ENCODE measurements at places on chromosomes 11 and 22. TPM values are rescaled to one million over a fixed set of nuclear protein-coding genes. Genes with fewer than 3 reads are reported as not detected.

Gene CYTH4
- total RNA-seq, result 44.9 TPM

DNA sequence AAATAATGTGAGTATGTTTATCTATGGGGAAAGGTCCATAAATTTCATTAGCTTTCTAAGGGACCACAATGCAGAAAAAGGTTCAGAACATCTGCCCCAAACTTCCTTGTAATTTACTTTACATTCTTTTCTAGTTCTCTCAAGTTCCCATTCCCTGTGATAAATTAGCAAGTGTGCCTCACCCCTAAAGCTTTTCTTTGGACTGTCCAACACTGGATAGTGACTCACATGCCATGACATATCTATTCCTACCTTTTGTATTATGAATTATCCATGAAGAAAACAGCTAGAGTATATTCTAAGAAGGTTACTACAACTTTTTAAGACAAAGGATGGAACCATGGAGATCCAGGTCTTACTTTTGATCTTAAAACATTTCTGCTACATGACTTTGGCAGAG, 1.6 kb downstream of the OR51F1 start:
- H3K27me3 ChIP-seq, result peaks cover 2% of the 10 kb centered on the region
- H3K27ac ChIP-seq, result no peak overlapping the region
- no peaks in the 10 kb centered on the region for H3K4me1 ChIP-seq
- DNase-seq, result no peak
- no peak overlapping the region for H3K4me3 ChIP-seq
- no peaks in the 10 kb centered on the region for H3K36me3 ChIP-seq

GRCh38 chr22:42969348-42969975, 45.5 kb downstream of the PACSIN2 start:
- H3K27ac ChIP-seq, result no peak overlapping the region
- H3K4me3 ChIP-seq, result no peak overlapping the region
- H3K27me3 ChIP-seq, result no peaks in the 10 kb centered on the region
- DNase-seq, result no peak

DNA sequence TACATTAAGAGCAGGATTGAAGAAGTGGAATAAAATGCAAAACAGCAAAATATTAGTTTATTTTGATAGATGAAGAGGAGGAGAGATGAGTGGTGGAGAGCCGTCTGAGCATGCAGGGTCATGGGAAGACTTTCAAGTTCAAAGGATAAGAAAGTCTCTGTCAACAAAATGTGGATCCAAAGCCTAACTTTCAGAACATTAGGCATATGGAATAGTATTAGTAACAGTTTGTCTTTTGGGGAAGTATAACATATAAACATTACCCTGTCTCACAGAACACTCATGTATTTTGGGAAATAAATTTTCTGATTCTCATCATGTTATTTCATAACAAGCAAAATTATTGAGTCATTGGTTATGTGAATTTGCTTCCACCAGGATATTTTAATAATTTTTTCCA, 104.3 kb upstream of the CEP126 start:
- H3K36me3 ChIP-seq, result no peaks in the 10 kb centered on the region
- H3K4me3 ChIP-seq, result no peak overlapping the region
- DNase-seq, result no peak
- H3K27ac ChIP-seq, result no peak overlapping the region

Gene IGSF9B
- 91.8 TPM for total RNA-seq

DNA sequence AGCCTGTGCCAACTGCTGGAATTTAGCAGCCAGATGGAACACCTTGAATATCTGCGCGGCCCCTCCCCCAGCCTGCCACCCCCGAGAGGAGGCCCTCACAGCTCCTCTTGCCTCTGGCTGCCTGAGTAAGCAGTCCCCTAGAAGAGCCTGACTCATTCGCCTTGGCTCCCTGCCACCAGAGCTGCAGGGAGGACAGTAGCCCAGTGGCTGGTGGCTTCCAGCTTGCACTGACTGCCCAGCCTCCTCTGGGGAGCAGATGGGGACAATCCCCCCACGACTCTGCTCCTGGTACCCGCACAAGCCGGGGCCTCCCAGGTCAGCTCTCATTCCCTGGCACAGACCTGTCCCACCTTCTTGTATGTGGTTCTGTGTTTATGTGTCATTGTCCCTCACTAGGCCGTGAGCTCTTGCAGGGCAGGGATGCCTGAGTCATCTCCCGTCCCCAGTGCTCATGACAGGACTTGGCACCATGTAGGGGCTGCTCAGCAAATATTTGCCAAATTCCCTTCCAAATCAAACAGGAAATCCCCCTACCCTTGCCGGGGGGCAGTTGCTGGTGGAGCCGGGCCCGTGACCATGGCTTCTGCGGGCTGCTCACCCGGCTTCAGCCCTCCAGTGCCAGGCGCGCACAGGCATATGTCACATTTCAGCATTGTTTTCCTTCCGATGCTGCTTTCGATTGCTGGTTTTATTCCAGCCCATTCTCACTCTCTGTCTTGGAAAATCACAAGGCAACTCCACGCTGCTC, 43.6 kb downstream of the CACNG2 start:
- H3K4me1 ChIP-seq, result no peaks in the 10 kb centered on the region
- no peak overlapping the region for H3K4me3 ChIP-seq
- H3K27ac ChIP-seq, result peak overlapping the region; percentile 17
- H3K27me3 ChIP-seq, result peaks cover 16% of the 10 kb centered on the region
- H3K36me3 ChIP-seq, result no peaks in the 10 kb centered on the region
- no peak for DNase-seq

Gene GGTLC3
- total RNA-seq, result not detected

Gene SLC5A12
- total RNA-seq, result not detected

DNA sequence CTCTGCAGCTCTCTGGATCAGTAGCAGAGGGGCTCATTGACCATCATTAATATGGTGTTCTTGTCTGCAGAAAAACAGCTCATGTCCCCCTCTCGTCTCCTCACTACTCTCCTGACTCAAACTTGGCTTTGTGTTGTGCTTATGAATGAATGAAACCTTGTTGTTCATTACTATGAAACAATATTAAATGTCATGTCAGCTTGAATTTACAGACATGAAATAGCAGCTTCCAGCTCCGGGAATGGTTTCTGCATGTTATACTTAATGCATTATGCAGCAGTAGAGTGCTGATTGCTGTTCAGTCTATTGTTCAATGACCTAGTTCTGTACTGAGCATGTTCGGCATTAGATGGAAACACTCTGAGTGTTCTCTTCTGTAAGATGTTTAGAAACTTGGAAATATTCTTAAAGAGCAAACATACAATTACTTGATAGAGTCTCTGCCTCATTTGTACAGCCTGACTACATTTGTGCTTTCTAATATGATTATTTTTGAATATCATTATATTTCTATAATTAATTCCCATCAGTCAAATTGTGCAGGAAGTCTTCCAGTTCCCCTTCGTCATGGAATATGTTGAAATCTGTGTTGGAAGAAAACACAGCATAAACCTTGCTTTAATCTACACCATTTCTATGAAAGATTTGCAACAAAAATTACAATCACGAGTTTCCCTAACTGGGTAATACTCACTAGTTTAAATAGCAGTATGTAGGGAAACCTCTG, 340.4 kb downstream of the SOX6 start:
- no peaks in the 10 kb centered on the region for H3K27me3 ChIP-seq
- no peak for DNase-seq
- H3K4me1 ChIP-seq, result no peaks in the 10 kb centered on the region
- no peaks in the 10 kb centered on the region for H3K36me3 ChIP-seq
- no peak overlapping the region for H3K4me3 ChIP-seq

GRCh38 chr11:61134801-61135257, 26.4 kb downstream of the VPS37C start:
- H3K27me3 ChIP-seq, result no peaks in the 10 kb centered on the region
- no peak overlapping the region for H3K4me3 ChIP-seq
- no peak overlapping the region for H3K27ac ChIP-seq
- H3K4me1 ChIP-seq, result peaks cover 6% of the 10 kb centered on the region
- H3K36me3 ChIP-seq, result peaks cover 7% of the 10 kb centered on the region

- peaks cover 36% of the 10 kb centered on the region for H3K4me1 ChIP-seq
- no peak overlapping the region for H3K4me3 ChIP-seq
- DNase-seq, result no peak
- H3K27me3 ChIP-seq, result peaks cover 2% of the 10 kb centered on the region
Measured at GRCh38 chr11:9763301-9763700, 99.4 kb downstream of the SWAP70 start.

DNA sequence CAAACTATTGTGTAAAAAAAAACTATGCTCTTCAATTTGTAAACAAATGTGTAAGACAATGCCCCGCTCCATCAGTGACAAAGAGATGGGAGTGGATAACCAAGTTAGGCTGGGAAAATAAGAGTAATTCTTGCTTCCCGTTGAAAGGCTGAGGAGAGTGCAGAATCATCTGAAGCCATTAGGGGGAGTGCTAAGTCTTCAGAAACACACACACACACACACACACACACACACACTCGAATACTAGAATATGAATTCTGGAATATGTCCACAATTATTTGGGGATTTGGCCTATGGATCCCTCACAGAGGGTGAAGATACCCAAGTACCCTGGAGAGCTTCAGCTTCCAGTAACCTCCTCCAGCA, 27.8 kb upstream of the ROBO3 start:
- peaks cover 13% of the 10 kb centered on the region for H3K4me1 ChIP-seq
- H3K36me3 ChIP-seq, result no peaks in the 10 kb centered on the region
- no peak overlapping the region for H3K27ac ChIP-seq
- peak; percentile 64 for DNase-seq
- peaks cover 74% of the 10 kb centered on the region for H3K27me3 ChIP-seq

- H3K4me3 ChIP-seq, result no peak overlapping the region
- H3K27ac ChIP-seq, result peak overlapping the region; percentile 31
- H3K4me1 ChIP-seq, result peaks cover 60% of the 10 kb centered on the region
- no peaks in the 10 kb centered on the region for H3K27me3 ChIP-seq
Measured at GRCh38 chr11:3903207-3903896, 47.9 kb downstream of the STIM1 start.

DNA sequence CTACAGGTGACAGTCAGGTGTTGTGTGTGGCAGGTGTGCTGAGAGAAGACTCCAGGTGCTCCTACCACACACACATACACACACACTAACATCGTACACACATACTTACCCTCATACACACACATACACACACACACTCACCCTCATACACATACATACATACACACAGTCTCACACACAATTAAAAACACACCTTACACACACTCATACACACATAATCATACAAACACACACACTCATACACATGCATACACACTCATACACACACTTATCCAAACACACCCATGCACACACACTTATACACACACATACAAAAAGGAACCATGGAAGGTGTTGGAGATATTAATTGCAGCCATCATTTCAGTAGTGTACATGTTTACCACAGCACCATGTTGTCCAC, 4.6 kb downstream of the KRTAP5-3 start:
- no peaks in the 10 kb centered on the region for H3K36me3 ChIP-seq
- no peak overlapping the region for H3K4me3 ChIP-seq
- H3K27me3 ChIP-seq, result peaks cover 37% of the 10 kb centered on the region
- peaks cover 3% of the 10 kb centered on the region for H3K4me1 ChIP-seq
- DNase-seq, result no peak

DNA sequence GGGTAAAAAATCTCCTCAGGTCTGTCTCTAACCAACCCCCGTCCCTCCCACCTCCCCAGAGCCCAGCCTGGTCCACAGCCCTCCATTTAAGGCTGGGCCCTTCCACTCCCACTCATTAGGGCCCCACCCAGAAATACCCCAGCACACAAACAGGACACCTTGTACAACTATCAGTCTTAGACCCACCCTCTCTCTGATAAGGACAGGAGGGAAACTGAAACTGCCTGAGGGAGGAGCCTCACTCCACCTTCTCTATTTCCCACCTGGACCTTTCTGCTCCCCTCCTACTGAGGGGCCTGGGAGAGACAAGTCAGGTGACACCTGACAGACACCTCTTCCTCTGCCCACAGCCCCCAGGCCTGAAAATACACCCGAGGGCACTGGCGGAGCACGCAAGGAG, 90.2 kb downstream of the PLEKHA7 start:
- DNase-seq, result no peak
- H3K27me3 ChIP-seq, result peaks cover 45% of the 10 kb centered on the region

- peak overlapping the region; percentile 92 for H3K4me3 ChIP-seq
- peaks cover 24% of the 10 kb centered on the region for H3K4me1 ChIP-seq
- peak; percentile 59 for DNase-seq
- peaks cover 16% of the 10 kb centered on the region for H3K27me3 ChIP-seq
Measured at GRCh38 chr22:45670981-45671782, 452 bp upstream of the ATXN10 start.

Gene MMP1
- total RNA-seq, result not detected

- no peak overlapping the region for H3K27ac ChIP-seq
- no peak overlapping the region for H3K4me3 ChIP-seq
Measured at GRCh38 chr11:74693531-74693930, 37.7 kb downstream of the CHRDL2 start.

Gene CELSR1
- total RNA-seq, result 0.37 TPM

GRCh38 chr11:120655589-120655988, 144.0 kb downstream of the GRIK4 start:
- DNase-seq, result no peak
- no peak overlapping the region for H3K27ac ChIP-seq
- no peaks in the 10 kb centered on the region for H3K36me3 ChIP-seq
- H3K27me3 ChIP-seq, result peaks cover 1% of the 10 kb centered on the region
- no peaks in the 10 kb centered on the region for H3K4me1 ChIP-seq

DNA sequence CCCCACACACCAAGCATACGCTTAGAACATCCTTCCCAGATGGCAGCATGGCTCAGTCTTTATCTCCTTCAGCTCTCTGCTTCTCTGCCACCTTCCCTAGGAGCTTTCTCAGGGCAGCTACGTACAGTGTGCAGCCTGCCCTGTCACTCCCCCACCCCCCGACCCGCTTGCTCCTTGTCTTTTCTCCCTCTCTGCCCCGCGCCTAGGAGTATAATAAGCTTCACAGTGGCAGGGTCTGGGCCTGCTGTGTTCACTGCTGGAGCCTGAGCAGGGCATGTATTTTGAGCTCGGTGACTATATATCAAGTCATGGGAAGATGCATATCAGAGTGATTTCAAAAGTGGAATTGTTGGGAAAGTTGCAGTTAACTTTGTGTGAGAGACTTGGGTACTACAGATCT, 55.8 kb upstream of the ADSL start:
- H3K27ac ChIP-seq, result peak overlapping the region; percentile 93
- peaks cover 44% of the 10 kb centered on the region for H3K36me3 ChIP-seq
- no peaks in the 10 kb centered on the region for H3K27me3 ChIP-seq
- H3K4me3 ChIP-seq, result peak overlapping the region; percentile 79
- H3K4me1 ChIP-seq, result peaks cover 41% of the 10 kb centered on the region

Gene DEPDC7
- 0.84 TPM for total RNA-seq

DNA sequence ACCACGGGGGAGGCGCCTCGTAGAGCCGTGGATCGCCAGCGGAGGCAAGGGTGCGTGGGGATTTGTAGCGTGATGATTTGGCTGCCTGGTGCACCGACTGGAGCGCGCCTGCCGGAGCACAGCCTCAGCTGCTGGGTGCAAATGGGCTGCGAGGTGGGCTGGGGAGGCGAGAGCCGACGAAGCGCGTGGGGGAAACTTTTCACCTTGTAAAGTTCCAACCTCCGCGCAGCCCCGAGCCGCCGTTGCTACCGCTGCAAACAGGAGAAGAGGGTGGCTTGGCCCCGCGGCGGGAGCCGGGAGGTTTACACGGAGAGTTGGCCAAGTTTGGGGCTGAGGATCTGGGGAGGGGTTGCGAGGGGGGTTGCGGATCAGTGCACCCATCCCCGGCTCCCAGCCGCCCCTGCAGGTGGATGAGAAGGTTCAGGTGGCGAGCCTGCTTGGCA, 528 bp downstream of the FAT3 start:
- H3K36me3 ChIP-seq, result peaks cover 1% of the 10 kb centered on the region
- no peak overlapping the region for H3K4me3 ChIP-seq
- peaks cover 52% of the 10 kb centered on the region for H3K27me3 ChIP-seq
- no peaks in the 10 kb centered on the region for H3K4me1 ChIP-seq

- H3K4me3 ChIP-seq, result no peak overlapping the region
- no peak overlapping the region for H3K27ac ChIP-seq
- no peaks in the 10 kb centered on the region for H3K36me3 ChIP-seq
Measured at GRCh38 chr11:60594998-60595642, 79.9 kb downstream of the MS4A13 start.

Gene SLC29A2
- 18.9 TPM for total RNA-seq

Data from activated CD4-positive, alpha-beta T cell treated with anti-CD3 and anti-CD28 coated beads, Interleukin-2, amount 10 ng/mL, durations not matched to agents 24 days and 14 days (primary cell).